ENCODE measurements at places on chromosomes 2 and 18.

DNA sequence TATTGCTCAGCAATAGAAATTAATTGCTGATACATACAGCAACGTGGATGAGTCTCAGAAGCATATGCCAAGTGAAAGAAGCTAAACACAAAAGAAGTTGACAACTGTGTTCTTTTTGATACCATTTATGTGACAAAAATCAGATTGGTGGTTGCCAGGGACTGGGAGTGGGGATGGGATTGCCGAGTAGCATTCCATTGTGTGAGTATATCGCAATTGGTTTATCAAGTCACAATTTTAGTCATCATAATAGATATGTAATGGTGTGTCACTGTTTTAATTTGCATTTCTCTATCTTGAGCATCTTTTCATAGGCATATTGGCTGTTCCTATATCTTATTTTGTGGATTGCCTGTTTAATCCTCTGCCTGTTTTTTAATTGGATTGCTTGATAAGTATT lies 20.9 kb downstream of the STRADB start:
- DNase-seq: no peak

- DNase-seq: no peak
Observed at GRCh38 chr2:100244881-100245605, 77.3 kb downstream of the LONRF2 start.

GRCh38 chr2:219056176-219056895 lies 4.4 kb downstream of the IHH start:
- no peak for DNase-seq

GRCh38 chr2:63866009-63866709 lies 24.5 kb downstream of the UGP2 start:
- DNase-seq: no peak

DNA sequence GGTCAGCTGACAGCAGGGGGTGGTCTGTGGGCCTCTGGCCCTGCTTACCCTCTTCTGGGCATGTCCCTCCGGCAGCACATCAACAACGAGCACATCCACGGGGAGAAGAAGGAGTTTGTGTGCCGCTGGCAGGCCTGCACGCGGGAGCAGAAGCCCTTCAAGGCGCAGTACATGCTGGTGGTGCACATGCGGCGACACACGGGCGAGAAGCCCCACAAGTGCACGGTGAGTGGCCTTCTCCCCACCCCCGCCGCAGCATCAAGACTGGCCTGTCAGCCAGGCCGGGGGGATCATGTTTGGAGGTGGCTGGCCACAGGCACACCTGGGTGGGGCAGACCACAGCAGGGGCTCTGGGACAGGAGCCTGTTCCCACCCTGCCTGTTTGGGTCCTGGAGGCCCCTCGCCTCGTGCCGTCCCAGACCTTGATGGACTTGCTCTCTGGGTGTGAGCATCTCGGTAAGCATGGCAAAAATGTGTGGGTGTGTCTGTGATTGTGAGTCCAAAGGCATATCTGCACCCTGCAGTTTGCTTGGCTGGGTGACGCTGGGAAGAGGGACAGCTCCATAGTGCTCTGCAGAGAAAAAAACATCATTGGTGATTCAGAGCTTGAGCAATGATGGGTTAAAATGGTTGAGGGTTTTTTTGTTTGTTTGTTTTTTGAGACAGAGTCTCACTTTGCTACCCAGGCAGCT lies 242.8 kb downstream of the GLI2 start:
- DNase-seq: no peak

DNA sequence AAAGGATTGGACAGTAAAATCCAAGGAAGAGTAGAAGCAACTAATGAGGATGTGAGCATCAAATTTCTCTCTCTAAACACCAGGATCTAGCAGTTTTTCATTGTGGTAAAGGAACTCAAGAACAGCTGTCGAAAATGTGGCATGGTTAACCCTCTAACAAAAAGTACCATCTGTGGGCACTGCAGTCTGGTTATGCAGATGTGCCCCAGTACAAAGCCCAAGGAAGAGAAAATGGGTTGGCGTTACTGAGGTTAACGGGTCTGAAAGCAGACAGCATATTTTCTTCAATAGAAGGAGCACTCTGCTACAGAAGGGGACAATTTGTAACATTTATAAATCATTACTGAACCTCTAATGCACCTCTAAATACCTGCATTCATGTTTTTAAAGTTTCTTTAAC lies 253.0 kb upstream of the HNRNPA3 start:
- DNase-seq: no peak

- DNase-seq: no peak
Observed at GRCh38 chr2:240142859-240143258, 2.4 kb upstream of the OTOS start.

DNA sequence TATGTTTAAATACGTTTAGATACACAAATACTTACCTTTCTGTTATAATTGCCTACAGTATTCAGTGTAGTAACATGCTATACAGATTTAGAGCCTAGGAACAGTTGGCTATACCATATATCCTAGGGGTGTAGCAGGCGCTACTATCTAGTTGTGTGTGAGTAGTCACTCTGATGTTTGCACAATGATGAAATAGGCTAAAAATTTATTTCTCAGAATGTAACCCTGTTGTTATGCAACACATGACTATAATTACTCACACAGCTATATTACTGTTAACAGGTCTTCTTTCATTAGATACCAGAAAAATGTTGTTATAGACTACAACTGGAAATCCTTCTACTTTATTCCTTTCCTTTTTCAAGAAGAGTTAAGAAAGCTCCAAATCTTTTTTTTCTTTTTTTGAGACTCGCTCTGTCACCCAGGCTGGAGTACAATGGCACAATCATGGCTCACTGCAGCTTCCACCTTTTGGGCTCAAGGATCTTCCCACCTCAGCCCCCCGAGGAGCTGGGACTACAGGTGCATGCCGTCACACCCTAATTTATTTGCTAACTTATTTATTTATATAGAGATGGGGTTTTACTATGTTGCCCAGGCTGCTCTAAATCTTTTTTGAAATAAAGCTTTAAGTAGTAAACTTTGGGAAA lies 48.5 kb downstream of the C2orf74 start:
- no peak for DNase-seq

DNA sequence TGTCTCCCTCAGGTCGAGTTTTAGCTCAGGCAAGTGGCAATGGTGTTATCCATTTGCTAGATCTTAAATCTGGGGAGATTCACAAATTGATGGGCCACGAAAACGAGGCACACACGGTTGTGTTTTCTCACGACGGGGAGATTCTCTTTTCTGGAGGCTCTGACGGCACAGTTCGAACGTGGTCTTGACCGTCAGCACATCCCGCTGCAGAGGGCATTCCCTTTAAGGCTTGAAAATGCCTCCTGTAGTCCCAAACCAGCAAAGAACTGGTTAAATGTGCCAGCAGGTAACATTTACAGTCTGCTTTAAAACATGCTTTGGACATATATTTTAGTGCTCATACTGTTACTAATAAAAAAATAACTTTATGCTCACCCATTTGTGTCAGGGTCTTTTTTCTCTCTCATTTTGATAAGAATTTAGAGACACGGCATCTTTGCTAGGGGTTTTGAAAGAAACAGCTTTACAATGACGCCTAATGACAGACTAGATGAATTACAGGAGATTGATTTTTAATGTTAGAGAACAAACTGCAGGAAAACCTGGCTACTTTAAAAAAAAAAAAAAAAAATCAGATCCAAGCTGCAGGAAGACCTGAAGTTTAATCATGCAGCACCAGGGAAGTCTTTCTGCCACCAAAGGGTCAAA lies 602 bp upstream of the VWC2L start:
- no peak for DNase-seq

DNA sequence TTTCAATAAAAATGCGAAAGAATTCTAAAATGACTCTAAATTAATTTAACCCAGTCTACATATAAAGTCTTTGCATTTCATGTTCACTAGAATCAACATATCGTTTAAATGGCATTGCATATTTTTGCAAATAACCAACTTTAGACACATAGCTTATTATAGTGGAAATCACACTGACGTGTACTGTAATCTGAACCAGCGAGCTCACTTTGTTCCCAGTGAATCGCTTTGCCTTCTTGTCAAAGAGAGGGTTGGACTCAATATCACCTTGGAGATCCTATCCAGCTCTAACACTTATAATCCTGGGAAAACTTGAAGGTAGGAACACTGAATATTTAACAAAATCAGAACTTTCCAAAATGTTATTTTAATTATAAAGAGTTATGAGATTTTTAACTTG lies 108.2 kb downstream of the GALNT1 start:
- DNase-seq: no peak

- DNase-seq: no peak
Observed at GRCh38 chr2:177207101-177207500, 5.5 kb upstream of the HNRNPA3 start.

DNA sequence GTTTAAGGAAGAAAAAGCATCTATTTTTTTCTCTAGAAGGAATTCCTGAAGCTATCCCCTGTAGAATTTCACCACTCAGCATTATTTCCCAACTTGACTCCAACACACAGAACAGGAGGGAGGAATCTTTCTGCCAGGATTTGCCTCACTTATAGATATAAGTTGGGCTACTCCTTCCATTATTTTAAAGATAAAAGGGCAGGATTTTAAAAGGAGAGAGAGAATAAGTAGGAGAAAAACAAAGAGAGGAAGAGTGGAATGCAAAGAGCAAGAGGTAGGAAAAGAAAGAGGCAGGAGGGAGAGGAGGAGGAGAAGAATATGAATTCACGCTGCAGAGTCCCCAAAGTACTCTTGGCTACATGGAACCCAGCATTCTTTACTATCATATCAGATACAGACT lies 182.5 kb downstream of the TCF4 start:
- DNase-seq: no peak

- no peak for DNase-seq
Observed at GRCh38 chr2:104826016-104826415, 27.9 kb upstream of the POU3F3 start.

DNA sequence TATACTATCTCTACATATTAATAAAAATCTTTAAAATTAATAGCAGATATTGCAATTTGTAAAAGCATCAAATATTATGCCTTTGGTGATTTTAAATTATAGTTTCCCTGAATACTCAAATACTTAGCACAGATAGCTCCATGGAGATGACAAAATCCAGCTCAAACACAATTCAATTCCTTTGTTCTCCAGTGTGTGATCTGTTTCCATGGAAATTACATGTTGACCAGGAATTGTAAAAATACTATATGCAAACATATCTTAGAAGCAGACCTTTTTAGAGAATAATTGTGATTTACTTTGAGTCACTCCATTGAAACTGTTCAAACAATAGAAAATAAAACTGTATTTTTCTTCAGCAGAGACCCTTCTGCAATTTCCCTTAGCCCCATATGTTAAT lies 68.3 kb downstream of the FAM161A start:
- DNase-seq: no peak

- DNase-seq: no peak
Observed at GRCh38 chr2:120419073-120419472, 73.1 kb downstream of the INHBB start.

- no peak for DNase-seq
Observed at GRCh38 chr2:190908532-190908931, 27.9 kb downstream of the GLS start.

DNA sequence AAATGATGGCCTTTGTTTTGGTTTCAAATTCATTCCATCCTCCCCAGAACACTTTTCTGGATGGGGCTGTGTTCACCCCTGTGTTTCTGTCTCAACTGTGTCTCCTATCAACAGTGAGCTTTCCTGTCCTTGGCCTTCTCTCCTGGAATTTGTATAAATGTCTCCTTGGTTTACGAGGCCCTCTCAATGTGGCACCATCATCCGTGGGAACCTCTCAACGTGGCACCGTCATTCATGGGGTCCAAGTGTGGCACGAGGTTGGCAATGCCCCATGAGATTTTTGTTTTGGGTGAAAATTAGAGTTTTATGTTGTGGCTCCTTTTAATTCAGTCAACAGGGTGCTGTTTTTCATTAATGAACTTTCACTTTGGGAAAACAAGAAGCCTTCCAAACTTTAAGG lies 280.7 kb upstream of the SALL3 start:
- DNase-seq: no peak

GRCh38 chr2:152369176-152369860 lies 34.3 kb downstream of the FMNL2 start:
- peak; percentile 70 for DNase-seq

DNA sequence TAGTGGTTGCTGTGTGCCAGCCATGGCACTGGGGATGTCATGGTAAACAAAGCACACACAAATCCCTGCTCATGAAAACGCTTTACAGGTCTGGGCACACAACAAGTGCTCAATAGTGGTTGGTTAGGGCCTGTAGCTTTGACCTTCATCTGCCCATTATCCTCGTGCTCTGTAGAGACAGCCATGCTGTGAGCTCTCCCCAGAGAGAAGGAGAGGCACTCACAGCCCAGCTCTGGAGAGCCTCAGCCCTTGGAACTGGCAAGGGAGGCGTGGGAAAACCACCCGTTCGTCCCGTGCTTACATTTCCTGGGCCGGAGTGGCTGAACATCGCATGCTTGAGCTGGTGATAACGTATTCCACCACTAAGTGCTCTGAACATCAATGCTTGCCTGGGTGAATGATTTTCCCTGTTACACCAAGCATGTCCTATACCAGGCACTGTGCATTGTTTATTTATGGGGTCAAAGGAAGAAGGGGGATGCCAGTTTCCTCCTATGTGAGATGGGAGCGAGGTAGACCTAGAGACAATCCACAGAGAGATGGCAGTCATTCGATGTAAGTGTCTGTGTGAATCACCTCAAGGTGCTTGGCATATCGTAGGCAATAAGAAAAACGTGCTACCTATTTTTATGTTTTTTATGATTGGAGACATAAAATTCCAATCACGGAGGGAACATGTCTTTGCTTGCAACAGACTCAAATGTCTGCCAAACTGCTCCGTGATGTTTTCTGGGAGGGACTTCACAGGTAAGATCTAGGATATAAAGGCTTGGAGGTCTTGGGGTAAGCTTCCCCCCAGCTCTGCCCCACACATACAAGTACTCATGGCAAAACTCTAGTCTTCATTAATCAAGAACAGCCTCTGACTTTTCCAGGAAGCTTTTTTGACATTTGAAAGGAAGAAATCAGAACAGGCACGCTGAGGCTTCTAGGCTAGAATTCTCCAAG lies 75.5 kb downstream of the DDX1 start:
- DNase-seq: no peak

GRCh38 chr2:160415991-160416390 lies 77.6 kb downstream of the RBMS1 start:
- no peak for DNase-seq

DNA sequence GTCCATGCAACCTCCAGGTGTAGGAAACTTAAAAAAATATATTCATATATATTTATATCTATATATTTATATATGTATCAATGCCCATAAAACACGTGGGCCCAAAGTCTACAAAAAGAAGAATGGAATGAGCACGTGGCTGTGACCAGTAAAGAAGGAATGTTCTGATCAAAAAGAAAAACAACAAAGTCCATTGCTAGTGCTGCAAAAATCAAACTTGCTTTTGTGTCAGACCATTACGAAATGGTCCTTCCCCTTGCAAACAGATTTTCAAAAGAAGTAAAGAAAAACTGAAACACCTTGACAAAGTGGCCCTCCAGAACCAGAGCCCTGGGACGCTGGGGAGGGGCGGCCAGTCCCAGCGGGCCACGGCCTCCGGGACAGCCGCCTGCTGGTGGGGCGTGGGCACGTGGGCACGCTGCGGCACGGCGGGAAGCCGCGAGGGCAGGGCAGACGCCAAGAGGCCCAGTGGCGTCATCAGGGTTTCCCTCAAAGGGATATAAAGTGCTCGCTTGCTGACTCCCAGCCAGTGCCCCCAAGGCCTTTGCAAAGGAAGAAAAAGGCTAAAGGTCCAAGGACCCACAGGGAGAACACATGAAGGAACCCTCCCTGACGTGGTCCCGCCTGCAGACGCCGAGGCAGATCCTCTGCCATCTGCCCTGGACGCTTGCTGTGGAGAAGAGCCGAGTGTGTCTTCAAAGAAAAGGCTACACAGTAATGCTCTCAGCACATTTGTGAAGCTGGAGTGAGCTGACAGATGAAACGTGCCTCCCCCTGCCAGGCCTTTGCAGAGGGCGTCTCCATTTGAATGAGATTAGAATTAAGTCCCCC lies 201.8 kb downstream of the TWIST2 start:
- DNase-seq: no peak

Measured in astrocyte of the cerebellum (primary cell).